8988T (cell line): ENCODE measurements at places on chromosomes 1 and 21.

- DNase-seq, result no peak
Observed at GRCh38 chr1:8562222-8562621, 244.3 kb downstream of the SLC45A1 start.

DNA sequence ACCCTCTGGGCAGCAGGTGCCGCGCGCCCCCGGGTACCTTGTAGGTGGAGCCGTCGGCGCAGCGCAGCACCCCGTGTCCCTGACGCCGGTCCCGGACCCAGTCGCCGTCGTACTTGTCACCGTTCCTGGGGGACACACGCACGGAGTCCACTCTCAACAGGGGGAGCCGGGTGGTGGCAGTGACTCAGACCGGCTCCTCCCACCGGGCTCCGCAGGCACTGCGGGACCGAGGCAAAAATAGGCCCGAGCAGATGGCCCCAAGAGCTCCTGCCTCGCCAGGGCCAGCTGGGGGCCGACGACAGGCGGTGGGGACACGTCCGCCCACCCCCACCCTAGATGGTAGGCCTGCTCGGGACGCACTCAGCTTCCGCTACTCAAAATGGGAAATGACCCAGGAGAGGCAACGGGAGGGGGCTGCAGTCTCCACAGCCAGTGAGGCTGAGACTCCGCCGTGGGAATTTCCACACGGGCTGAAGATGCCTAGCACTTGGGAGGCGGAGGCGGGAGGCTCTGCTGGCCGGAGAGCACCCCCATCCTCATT is 6.3 kb downstream of the MORN1 start:
- DNase-seq, result no peak

DNA sequence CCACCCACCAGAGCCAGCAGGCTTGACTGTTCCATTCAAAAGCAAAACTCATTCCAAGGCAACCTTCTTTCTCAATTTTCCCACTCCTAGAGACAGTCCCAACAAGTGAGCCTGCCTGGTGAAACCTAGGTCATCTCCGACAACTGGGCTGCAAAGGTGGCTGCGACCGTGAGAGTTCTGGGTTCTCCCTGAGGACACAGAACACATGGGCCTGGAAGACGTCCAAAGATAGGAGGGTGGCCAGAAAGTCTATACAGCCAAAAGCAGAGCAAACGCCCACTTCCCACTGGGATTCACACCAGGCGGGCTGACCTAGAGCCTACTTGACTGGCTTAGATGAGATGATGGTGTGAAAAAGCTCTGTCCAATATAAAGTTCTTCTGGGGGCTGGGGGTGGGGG is 90.2 kb upstream of the GRIK3 start:
- DNase-seq, result no peak

DNA sequence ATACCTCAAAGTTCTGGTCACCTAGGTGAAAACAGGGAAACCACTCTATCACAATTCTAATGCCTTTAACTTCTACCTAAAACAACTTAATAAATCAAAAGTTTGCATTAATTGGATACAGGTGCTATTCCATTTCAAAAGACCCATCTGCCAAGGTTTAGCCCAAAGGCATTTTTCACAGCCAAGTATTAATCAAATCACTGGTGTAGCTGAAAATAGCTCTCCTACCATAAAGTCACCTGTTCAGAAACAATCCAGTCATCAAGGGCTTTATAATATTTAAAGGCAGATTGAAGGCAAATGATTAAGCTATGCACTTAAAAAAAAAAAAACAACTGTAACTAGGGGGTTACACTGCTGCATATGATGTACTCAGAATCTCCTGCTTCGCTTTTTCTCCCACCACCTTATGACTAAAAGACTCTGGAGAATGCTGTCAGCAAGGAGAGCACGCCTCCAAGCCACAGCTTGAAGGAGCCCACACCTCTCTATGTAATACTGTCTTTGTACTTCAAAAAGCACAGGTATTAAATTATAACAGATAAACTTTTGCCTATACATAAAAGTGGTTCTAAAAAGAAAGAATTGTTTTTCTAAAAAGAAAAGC is 20.5 kb downstream of the KIAA0319L start:
- DNase-seq, result no peak

DNA sequence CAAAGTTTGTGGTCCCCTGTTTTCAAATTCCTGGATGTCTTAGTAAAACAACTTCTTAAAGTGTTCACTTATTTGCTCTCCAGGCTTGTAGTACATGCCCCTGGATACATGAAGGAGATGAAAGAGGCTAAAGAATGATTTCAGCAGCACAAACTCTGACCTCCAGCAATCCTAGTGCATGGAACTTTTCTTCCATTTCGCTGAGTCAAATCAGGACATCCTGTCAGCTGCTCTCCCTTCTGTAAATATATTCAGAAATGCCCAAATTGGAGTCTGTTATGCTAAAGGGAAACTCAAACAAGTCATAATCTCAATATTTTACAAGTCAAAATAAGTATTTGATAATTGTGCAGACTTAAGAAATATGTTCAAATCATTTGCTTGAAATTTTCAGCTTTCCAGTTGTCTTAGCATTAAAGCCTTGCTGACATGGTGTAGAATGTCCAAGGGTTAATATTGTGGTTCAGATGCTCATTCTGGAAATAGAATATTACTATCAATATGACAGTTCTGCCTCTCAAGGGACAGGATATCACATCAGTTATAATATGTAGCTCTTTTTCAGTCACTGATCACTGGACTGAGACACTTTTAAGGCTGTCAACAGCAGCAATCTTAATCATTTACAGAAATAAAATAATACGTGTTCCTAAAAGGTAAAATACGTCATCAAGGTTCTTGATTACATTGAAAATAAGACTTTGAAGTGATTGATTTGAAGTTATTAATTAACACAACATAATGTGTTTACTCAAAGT is 1157.3 kb downstream of the PLA2G4A start:
- no peak for DNase-seq

DNA sequence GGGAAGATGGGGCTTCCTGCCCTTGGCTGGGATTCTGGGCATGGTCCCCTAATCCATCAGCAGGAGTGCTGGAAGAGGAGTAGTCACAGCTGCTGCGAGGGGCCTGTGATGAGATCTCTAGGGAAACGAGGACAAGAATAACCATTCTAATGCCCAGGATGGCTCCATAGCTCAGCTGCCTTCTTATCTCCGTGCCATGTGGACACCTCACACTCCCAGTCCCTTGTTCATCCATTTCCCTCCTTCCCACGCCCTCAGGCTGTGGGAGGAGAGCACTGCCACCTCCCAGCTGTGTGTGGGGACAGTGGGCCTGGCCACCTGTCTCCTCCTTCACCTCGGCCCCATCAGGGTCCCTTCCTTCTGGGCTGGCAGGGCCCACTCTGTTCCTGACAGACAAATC is 16.1 kb upstream of the ETV3 start:
- no peak for DNase-seq

DNA sequence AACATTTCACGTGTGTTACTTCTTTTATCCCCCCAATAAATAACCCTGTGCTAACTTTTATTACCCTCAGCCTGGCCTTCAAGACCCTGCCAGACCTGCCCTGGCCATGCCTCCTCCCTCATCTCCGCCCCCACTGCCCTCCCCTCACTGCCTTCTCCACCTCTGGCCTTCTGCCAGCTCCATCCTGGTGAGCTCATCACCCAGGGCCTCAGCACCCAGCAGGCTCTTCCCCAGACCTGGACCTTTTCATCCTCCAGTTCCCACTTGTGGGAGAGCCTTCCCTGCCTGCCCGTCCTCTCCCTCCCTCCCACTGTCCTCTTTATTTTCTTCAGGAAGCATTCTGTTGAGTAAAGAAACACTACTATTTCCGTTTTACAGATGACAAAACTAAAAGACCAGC is 72.0 kb downstream of the SLC66A1 start:
- DNase-seq, result no peak
